ENCODE measurements at places on chromosomes 2 and 18. TPM values are rescaled to one million over a fixed set of nuclear protein-coding genes. Genes with fewer than 3 reads are reported as not detected.
A peak's percentile ranks its signal among the peaks of the same experiment; 100 is the strongest.

The DRC1 gene
- total RNA-seq, result 0.49 TPM

The UPP2 gene
- total RNA-seq, result not detected

- H3K4me1 ChIP-seq, result peaks cover 52% of the 10 kb centered on the region
- no peaks in the 10 kb centered on the region for H3K27me3 ChIP-seq
- H3K36me3 ChIP-seq, result no peaks in the 10 kb centered on the region
- H3K27ac ChIP-seq, result peak overlapping the region; percentile 93
- peak overlapping the region; percentile 58 for H3K4me3 ChIP-seq
Measured at GRCh38 chr2:72723769-72724370, 102.0 kb downstream of the EXOC6B start.

DNA sequence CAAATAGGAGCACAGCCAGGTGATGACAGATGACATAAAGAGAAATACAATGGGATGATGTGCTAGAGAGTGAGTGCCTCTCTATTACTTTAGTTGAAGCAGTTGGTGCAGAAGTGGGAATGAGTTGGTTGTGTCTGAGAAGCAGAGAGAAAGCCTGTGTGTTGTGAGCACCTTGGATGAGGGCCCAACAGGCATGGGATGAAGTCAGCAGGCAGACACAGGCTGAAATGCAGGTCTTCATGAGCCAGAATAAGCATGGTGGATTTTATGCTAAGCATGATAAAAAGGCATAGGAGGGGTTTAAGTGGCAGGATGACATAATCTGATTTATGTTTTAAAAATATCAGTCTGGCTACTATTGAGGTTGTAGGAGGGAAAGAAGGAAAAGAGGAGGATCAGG, 71.5 kb downstream of the KLHL14 start:
- no peaks in the 10 kb centered on the region for H3K27me3 ChIP-seq
- no peak for DNase-seq
- H3K36me3 ChIP-seq, result no peaks in the 10 kb centered on the region
- no peak overlapping the region for H3K4me3 ChIP-seq
- H3K27ac ChIP-seq, result no peak overlapping the region

The LAMA3 gene
- 0.84 TPM for total RNA-seq

DNA sequence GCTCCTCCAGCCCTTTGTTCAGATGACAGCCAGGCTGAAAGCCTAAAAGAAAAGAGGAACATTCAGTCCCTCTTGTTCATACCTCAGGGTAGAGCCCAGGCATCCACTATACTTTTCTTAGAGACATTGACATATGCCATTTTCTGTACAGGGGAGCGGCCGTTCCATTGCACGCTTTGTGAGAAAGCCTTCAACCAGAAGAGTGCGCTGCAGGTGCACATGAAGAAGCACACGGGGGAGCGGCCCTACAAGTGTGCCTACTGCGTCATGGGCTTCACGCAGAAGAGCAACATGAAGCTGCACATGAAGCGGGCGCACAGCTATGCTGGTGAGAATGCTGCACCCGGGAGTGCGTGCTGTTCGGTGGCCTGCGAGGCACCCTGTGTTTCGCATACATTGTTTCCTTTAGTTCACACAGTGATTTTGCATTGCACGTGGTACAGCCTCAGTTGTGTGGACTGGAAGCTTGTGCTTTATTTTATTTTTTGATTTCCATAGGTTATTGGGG, 138.2 kb downstream of the ZNF236 start:
- H3K36me3 ChIP-seq, result peaks cover 52% of the 10 kb centered on the region
- no peaks in the 10 kb centered on the region for H3K27me3 ChIP-seq
- no peak for DNase-seq

DNA sequence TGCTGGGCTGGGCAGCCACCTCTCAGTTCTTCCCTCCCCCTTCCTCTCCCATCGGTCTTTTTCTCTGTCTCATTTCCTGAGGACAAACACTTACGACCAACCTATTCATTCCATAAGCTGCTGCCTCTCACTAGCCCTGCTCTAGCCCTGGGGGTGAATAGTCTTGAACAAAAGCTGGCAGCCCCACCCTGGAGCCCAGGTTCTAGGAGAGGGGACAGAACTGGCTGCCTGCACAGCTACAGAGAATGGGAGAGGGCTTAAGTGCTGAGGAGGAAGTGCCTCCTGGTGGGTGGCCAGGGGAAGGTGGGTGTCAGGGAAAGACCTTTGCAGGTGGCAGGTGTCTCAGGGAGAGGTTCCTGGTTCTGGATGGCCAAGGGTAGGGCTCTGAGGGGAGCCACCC, 22.8 kb downstream of the ANO7 start:
- no peaks in the 10 kb centered on the region for H3K36me3 ChIP-seq
- no peak for DNase-seq
- H3K4me1 ChIP-seq, result no peaks in the 10 kb centered on the region
- no peak overlapping the region for H3K4me3 ChIP-seq
- no peak overlapping the region for H3K27ac ChIP-seq

DNA sequence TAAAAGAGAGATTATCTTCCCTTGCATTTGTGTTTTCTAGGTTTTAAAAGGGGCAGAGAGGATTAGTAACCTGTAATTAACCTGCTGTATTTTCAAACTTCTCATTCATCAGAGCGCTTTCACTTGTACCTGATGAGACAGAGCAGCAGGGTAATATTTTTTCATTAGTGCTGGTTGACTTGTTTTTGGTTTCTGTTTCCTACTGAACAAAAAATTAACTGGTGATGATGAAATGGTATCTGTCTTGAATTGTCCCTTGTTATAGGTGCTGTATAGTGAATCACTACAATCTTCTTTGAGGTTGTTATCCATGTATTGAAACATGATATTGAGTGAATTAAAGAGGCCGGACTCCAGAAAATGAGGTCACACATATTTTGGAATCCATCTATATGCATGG, 37.9 kb downstream of the CDH20 start:
- DNase-seq, result no peak
- no peak overlapping the region for H3K27ac ChIP-seq
- no peaks in the 10 kb centered on the region for H3K4me1 ChIP-seq
- H3K36me3 ChIP-seq, result no peaks in the 10 kb centered on the region
- H3K27me3 ChIP-seq, result no peaks in the 10 kb centered on the region

GRCh38 chr18:55265984-55266383, 306.7 kb upstream of the CCDC68 start:
- no peak overlapping the region for H3K27ac ChIP-seq
- no peaks in the 10 kb centered on the region for H3K27me3 ChIP-seq
- H3K4me1 ChIP-seq, result peaks cover 12% of the 10 kb centered on the region
- H3K36me3 ChIP-seq, result peaks cover 29% of the 10 kb centered on the region
- no peak for DNase-seq

The REG1B gene
- not detected for total RNA-seq

The IL36G gene
- not detected for total RNA-seq

DNA sequence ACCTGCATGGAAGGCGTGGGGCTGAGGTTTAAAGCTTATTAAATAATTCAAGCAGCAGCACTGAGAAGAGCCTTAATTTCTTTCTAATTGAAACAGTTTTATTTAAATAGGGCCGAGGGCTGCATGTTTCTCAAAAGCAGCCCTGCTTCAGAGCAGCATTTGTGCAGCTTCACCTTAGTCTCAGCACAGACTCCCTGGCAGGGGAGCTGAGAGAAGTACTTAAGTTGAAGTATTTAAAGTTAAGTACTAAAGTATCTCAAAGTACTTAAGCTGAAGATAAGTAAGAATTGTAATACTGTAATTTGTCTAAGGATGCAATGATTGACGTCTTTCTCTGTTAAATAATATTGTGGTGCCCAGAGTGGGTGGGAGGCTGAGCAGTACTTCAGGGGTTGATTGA, 31.4 kb downstream of the IMPA2 start:
- DNase-seq, result no peak
- no peak overlapping the region for H3K4me3 ChIP-seq
- H3K27me3 ChIP-seq, result no peaks in the 10 kb centered on the region
- no peak overlapping the region for H3K27ac ChIP-seq
- peaks cover 19% of the 10 kb centered on the region for H3K36me3 ChIP-seq

DNA sequence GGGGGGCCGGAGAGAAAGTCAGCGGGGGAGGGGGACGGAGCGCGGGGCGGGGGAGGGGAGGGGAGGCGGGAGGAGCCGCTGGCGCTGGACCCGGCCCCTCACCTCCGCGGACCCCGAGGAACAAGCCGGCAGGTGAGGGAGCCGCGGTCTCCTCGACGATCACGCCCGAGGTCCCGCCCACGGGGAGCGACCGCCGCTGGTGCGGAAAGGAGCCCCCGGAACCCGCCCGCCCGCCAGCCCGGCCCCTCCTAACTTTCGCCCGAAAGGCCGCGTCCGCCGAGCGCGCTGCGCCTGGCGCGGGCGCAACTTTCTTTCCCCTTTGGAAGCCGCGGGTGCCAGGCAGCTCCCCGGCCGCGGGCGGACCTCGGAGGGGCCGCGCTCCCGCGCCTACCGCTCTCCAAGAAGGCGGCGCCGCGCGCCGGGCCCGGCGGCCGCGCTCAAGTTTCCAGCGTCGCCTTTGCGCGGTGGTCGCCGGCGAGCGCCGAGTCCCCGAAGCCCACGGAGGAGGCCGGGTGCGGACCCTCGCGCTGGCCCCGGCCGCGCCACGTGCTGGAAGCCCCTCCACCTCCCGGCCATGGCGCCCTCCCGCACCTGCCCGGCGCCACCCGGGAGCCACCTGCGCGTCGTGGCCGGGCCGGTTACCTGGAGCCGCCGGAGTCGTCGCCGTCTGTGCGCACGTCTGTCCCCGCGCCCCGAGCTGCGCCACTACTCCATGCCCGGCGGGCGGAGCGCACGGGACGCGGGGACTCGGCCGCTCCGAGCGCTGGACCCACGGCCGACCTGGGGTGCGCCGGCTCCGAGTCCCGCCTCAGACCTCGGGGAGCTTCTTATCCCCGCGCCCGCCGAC, at the start of gene ALKAL2:
Gene ALKAL2, minus strand, starts transcription at position 181 of the 847 bp plus-strand sequence. CDS start 256 bp downstream, outside the sequence.
- no peaks in the 10 kb centered on the region for H3K36me3 ChIP-seq
- H3K4me1 ChIP-seq, result peaks cover 9% of the 10 kb centered on the region
- peak within 1 kb of the TSS; percentile 63 for H3K4me3 ChIP-seq
- peak; percentile 18 for DNase-seq

DNA sequence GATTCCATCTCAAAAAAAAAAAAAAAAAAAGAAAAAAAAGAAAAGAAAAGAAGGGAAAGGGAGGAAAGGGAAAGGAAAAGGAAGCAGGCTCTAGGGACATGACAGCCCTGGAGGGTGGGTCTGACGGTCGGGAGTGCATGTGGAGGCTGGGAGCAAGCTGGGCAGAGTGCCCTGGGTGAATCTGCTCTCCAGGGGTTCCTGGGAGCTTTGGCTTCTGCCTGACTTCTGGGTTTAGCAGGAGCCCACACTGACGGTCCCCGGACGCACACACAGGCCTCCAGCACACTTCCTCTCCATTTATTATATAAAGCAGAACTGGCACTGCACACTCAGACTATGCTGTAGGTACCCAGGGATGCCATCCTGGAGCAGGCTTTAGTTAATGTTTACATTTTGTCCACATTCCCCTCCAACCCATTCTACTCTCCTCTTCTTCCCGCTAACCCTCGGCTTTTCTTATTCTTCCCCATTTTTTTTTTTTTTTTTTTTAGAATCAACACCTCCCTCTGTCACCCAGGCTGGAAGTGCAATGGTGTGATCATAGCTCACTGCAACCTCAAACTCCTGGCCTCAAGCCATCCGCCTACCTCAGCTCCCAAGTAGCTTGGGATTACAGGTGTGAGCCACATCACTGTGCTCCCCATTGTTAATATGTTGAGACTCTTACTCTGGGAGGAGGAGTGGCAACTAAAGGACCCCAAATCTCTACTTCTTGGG, 151.1 kb upstream of the SLC1A4 start:
- no peak overlapping the region for H3K4me3 ChIP-seq
- H3K4me1 ChIP-seq, result peaks cover 32% of the 10 kb centered on the region
- no peak overlapping the region for H3K27ac ChIP-seq
- no peak for DNase-seq

The GYPC gene
- total RNA-seq, result 29.5 TPM

The ZNF385B gene
- 5.5 TPM for total RNA-seq

The FTCDNL1 gene
- 1.2 TPM for total RNA-seq

GRCh38 chr2:132757676-132758075, 87.7 kb upstream of the LYPD1 start:
- DNase-seq, result no peak
- no peak overlapping the region for H3K27ac ChIP-seq
- no peaks in the 10 kb centered on the region for H3K36me3 ChIP-seq
- no peaks in the 10 kb centered on the region for H3K4me1 ChIP-seq

DNA sequence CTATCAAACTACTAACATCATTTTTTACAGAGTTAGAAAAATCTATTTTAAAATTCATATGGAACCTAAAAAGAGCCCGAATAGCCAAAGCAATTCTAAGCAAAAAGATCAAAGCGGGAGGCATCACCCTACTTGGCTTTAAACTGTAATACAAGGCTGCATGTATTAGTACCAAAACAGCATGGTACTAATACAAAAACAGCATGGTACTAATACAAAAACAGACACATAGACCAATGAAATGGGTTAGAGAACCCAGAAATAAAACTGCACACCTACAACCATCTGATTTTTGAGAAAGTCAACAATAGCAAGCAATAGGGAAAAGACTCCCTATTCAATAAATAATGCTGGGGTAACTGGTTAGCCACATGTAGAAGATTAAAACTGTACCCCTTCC, 640.7 kb downstream of the IRS1 start:
- H3K4me3 ChIP-seq, result no peak overlapping the region
- peaks cover 41% of the 10 kb centered on the region for H3K4me1 ChIP-seq
- no peak overlapping the region for H3K27ac ChIP-seq
- H3K36me3 ChIP-seq, result no peaks in the 10 kb centered on the region

The POTEE gene
- total RNA-seq, result 3.3 TPM

The ADCYAP1 gene
- not detected for total RNA-seq

The AMMECR1L gene
- total RNA-seq, result 23.1 TPM

GRCh38 chr2:70514612-70515055, 39.0 kb downstream of the TGFA start:
- DNase-seq, result no peak
- no peaks in the 10 kb centered on the region for H3K36me3 ChIP-seq
- no peak overlapping the region for H3K4me3 ChIP-seq

DNA sequence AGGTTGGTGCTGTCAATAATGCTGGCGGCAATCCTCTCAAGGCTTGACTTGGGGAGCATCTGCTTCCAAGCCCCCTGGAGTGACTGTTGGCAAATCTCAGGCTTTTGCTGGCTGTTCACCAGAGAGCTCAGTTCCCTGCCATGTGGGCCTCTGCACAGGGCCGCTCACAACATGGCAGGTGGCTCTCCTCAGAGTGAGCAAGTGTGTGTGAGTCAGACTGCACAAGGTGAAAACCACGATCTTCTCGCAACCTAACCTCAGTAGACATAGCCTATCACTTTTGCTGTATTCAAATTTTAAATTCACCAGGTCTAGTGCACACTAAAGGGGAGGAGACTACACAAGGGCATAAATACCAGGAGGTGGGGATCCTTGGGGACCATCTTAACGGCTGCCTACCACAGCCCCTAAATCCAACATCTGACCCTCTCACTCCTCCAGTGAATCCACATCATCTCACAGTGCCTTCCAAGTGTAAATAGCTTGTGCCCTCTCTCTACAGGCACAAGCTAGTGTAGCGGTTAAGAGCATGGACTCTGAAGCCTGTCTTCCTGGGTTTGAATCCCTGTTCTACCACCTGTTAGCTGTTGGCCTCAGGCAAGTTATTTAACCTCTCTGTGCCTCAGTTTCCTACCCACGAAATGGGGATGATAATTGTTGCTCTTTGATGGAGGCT, 187.7 kb upstream of the CXCR4 start:
- H3K36me3 ChIP-seq, result no peaks in the 10 kb centered on the region
- no peak for DNase-seq
- H3K4me1 ChIP-seq, result peaks cover 7% of the 10 kb centered on the region
- no peak overlapping the region for H3K27ac ChIP-seq

Measured in progenitor cell of endocrine pancreas (in vitro differentiated cells).